ENCODE measurements at places on chromosomes 4 and X.

GRCh38 chr4:1953335-1953734 lies 55.4 kb downstream of the NELFA start:
- DNase-seq, result no peak

- no peak for DNase-seq
Measured at GRCh38 chrX:17549107-17549651, 174.2 kb downstream of the NHS start.

- DNase-seq, result no peak
Measured at GRCh38 chr4:172998527-172999469, 169.8 kb upstream of the GALNT7 start.

DNA sequence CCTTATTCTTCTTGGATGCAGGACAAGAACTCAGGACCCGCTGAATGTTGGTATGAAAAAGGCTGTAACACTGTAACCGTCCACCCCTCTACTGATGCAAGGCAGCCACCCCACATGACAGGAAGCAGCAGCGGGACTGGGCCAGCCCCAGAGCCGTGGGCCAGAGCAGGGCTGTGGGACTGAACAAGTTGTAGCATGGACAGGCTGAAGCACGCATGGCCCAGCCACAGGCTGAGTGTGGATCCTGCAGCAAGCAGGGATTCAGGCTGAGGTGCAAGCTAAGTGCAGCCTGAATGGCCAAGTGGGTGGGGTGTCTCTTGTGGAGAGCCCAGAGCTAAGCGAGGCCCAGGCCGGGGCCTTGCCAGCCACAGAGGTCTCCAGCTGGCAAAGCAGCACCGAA lies 632.2 kb downstream of the SPOCK3 start:
- no peak for DNase-seq

DNA sequence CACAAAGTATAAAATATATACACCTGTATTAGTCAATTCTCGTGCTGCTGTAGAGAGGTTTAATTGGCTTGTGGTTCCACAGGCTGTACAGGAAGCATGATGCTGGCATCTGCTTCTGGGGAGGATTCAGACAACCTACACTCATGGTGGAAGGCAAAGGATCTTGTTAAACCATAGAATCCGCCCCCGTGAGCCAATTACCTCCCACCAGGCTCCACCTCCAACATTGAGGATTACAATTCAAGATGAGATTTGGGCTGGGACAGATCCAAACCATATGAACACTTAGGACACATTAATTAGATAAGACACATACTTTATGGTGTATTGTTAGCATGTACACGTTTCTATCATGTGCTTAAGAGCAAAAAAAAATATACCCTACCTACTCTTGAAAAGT lies 22.1 kb upstream of the SORBS2 start:
- DNase-seq, result no peak
